Stimulated activated CD8-positive, alpha-beta memory T cell treated with anti-CD3 and anti-CD28 coated beads, Interleukin-7, amount 100 ng/mL, for 1 hour (primary cell): ENCODE measurements at places on chromosomes 16 and 17.

DNA sequence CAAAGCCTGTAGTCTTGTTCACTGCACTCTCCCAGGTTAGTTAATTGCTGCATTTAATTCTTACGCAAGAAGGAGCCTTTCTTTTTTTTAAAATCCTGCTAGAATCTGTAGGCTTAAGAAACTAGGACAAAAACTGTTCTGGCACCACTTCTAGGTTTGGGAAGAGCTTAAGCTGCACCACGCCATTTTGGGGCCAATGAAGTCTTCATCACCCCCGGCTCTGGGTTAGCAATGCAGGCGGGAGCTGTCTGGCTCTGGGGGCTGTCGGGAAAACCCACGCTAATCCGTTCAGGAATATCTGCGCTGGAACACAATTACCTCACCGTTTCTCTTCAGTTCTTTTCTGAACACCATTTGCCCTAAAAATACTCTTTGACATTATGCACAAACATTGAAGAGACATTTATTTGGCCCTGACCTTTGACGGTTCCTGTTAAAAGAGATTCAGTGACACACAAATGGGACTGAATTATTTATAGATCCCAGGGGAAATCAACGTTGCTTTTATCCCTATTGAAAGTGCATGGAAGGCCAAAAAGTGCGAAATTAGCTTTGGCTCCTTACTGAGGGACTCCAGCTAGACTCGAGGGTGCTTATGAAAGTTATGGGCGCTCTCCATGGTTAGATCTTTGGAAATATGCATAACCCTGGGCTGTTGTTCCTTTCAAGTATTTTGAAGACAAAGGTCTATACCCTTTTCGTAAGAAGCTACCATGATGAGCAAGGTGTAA is 249.2 kb downstream of the HAPSTR1 start:
- no peak for DNase-seq

- DNase-seq: no peak
These were observed 45.8 kb upstream of the CBLN1 start for GRCh38 chr16:49327466-49327865.

DNA sequence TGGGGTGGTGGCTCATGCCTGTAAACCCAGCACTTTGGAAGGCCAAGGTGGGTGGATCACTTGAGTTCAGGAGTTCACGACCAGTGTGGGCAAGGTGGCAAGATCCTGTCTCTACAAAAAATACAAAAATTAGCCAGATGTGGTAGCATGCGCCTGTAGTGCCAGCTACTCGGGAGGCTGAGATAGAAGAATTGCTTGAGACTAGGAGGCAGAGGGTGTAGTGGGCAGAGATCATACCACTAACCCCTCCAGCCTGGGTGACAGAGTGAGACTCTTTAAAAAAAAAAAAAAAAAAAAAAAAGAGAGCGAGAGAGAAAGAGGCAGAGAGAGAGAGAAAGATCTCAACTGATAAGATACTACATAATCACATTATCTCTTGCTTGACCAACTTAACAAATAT is 45.9 kb downstream of the KANSL1 start:
- no peak for DNase-seq

DNA sequence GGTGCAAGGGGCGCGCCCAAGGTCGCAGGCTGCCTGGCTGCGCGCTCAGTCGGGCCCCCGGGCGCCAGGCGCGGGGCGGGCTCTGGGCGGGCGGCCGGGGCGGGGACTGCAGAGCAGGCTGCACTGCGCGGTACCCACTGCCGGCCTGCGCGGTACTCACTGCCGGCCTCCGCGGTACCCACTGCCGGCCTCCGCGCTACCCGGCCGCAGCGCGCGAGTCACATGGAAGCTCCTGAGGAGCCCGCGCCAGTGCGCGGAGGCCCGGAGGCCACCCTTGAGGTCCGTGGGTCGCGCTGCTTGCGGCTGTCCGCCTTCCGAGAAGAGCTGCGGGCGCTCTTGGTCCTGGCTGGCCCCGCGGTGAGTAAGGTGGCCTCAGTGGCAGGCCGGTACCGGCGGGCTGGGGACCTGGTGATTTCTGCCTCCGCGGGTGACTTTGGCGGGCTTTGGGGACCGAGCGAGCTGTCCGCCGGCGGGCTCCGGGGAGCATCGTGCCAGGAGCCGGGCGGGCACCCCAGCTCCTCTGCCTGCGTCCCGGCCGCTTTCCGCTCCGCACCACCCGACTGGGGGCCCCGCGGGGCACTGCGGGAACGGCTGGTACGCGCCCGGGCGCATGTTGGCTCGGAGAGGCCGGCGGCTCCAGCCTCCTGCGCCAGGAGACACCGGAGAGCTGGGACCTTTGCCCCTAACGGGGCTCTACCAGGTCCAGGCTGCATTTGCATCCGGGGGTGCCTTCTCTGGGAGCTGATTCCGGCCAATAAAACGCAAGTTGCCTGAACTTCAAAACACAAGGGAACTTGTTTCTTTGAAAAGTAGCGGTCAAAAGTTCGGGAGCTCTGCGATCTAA is at the start of gene SLC47A1:
Gene SLC47A1 (plus strand): TSS at position 137 of the 844 bp plus-strand sequence. CDS start 86 bp downstream, at position 223.
- DNase-seq: no peak

DNA sequence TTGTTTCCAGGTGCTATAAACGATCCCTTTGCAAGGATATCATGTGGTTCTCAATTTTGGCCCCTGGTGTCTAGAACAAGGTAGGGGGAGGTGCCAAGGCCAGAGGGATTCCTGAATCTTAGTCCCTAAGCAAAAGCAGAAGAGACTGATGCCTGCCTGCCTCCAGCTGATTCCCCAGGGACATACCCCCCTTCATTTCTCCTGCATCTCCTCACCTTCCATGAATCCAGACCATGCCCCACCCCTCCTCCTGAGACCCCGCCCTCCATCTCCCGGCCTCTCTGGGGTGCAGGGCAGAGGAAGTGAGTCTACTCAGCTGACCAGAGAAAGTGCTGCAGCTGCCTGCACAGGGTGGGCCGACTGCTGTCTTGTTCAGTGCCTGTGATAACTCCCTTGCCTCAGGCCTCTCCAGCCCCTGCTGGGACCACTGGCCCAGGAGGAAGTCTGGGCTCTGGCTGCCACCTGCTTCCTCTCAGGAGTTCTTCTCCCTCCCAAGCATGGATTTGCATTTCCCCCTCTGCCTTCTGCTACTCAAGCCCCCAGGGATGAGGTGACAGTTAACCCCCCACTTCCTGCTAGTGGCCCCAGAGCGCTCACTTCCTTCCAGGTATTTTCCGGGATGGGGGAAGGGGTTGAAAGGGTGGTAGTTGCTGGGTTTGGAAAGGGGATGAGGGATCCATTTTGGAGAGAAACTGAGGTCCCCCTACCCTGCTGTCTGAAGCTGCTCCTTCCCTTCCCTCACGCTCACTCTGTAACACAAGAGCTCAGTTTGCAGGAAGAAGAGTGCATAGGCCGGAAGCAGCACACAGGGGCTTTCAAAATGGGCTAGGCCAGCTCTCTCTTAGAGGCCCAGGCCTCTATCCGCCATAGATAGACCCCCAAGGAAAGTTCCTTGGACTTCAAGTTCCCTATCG is 10.5 kb upstream of the TSPOAP1 start:
- DNase-seq: no peak

GRCh38 chr16:57946181-57946801 is 24.6 kb downstream of the CNGB1 start:
- DNase-seq: no peak

GRCh38 chr17:7176841-7177190 is 2.4 kb downstream of the ASGR1 start:
- no peak for DNase-seq

DNA sequence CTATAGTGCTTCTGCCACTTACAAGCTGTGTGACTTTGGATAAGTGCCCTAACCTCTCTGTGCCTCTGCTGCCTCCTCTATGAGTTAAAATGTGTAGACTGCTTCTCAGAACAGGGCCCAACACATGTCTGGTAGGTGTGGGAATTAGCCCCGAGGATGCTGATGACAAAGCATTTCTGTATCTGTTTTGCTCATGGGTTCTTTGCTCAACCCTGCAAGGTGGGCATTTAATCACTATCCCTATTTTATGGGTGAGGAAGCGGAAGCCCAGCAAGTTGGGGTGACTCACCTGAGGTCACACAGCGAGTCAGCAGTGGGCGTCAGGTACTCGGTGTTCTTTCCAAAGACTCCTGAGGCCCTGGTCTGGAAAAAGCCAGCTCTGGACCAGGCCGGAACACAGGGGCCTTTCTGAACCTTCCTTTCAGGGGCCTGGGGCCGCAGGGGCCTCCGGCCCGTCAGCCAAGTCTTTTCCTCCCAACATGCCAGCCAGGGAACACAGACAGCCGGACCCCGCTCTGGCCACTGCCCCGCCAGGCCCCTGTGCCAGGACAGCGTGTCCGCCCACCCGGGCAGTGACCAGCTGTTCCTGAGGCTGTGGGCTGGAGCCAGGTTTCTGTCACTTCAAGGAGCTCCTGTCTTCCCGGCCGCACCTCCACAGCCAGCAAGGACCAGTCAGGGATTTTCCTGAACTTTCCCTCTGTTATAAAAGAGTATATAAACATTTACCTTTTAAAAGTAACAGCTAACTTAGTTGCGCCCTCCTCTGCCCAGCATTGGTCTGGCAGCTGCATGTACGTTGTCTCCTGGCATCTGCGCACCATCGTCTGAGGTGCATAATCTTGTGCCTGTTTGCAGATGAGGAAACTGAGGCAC is 62.5 kb downstream of the SREBF1 start:
- no peak for DNase-seq

GRCh38 chr17:44765965-44766364 is 7.2 kb downstream of the ADAM11 start:
- DNase-seq: no peak

- DNase-seq: no peak
These were observed 87.1 kb downstream of the KCNJ12 start for GRCh38 chr17:21463204-21463661.

DNA sequence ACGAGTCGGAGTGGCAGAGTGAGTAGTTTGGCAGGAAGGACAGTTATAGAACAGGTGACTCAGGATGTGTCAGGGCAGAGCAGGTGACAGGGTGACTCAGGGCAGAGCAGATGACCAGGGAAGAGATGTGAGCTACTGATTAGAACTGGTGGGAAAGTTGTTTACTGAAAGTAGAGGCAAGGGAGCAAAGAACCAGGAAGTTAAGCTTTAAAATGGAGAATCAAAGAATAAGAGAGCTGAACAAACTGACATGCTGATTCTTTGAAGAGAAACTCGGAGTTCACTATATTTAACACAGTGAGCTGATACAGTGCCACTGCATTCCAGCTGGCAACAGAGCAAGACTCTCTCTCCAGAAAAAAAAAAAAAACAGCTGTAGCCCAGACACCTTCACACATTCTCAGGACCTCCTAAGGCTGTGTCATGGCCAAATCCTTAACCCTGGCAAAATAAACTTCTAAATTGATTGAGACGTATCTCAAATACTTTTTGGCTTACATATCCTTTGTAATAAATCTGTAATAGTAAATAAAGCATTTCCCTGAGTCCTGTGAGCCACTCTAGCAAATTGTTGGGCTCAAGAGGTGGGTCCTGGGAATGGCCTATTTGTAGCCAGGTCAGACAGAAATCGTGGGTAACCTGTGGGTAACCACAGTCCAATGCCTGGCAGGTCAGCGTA is 12.3 kb upstream of the UBE2I start:
- DNase-seq: no peak
